Ascending aorta (tissue), 2 donors: ENCODE measurements at places on chromosomes 4 and X.

DNA sequence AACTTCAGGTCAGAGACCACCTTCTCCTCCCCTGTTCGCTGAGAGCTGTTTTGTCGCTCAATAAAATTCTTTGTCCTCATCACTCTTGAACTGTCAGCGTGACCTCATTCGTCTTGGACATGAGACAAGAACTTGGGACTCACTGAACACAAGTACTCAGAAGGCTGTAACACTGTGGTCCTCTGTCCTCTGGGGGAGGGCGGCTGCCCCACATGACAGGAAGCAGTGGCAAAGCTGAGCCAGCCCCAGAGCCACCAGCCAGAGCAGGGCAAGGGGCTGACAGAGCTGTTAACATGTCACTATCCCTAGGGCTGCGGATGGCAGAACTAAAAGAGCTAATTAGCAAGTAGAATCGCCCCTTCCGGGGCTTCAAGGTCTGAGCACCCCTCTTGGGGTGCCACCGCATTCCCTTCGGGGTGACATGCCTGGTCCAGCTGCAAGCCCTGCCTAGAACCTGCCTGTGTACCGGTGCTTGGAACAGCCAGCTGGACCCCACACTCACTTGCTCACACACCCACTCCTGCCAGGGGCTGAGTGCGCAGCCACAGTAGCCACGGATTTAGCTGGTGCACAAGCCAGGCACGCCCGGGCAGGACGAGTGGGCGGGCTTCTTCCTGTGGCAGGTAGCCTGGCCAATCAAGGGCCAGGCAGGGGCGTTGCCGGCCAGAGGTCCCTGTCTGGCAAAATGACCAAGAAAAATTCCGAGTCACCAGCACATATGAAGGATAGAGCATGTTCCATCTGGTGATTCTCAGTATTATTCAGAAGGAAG lies 648.6 kb upstream of the AGA start:
- H3K27ac ChIP-seq, result no peak overlapping the region
- H3K36me3 ChIP-seq, result no peaks in the 10 kb centered on the region
- no peaks in the 10 kb centered on the region for H3K4me1 ChIP-seq
- H3K4me3 ChIP-seq, result no peak overlapping the region
- no peaks in the 10 kb centered on the region for H3K27me3 ChIP-seq

- H3K27me3 ChIP-seq, result no peaks in the 10 kb centered on the region
- H3K4me1 ChIP-seq, result no peaks in the 10 kb centered on the region
- no peak overlapping the region for H3K4me3 ChIP-seq
- no peak for DNase-seq
- H3K36me3 ChIP-seq, result no peaks in the 10 kb centered on the region
- no peak overlapping the region for H3K27ac ChIP-seq
Measured at GRCh38 chrX:7960246-7960645, 33.0 kb upstream of the PNPLA4 start.

DNA sequence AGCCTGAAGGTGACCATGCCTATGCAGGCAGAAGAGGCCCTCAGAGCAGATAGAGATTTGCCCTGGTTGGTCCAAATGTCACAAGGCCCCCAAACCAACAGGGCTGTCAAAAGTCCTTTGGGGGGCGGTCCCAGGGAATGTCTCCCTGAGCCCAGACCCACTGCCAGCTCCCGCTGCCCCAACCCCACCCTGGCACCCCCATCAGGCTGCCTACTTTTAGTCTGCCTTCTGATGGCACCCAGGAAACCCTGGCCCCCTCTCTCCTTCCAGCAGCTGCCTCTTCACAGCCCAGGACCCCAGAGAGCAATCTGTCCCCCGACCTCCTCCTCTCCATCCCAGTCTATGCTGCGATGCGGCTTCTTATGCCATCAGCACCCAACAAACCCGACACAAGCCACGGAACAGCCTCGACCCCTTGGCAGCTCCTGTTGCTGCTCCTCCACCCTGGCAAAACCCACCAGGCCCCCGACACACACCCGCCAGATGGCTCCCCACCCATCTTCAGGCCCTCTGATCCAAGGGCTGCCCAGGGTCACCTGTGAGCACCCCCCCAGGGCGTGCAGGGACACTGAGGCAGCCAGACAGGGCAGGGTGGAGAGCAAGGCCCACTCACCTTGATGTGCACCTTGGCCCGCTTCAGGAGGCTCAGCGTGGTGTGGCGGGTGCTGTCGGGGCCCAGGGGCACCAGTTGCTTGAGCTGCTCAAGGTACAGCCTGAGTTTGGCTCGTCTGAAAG lies 9.9 kb downstream of the MXD4 start:
- H3K36me3 ChIP-seq, result peaks cover 76% of the 10 kb centered on the region
- H3K27me3 ChIP-seq, result no peaks in the 10 kb centered on the region
- H3K4me1 ChIP-seq, result peaks cover 14% of the 10 kb centered on the region

DNA sequence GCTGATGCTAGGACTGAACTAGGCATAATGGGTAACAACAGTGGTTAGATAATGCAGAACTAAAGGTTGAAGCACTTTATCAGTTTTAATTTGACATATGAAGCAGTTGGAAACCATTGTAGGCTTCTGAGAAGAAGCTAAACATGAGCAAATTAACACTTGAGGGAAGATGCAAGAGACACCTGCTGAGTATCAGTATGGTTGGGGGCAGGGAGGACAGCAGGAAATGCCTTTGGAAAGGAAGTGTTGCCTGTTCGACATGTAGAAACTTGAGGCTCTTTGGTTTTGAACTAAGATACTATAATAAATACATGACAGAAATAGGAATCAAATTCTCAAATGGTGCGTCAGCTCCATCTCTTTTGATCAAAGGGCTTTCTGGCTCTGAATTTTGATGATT lies 115.6 kb downstream of the FHIP1A start:
- no peaks in the 10 kb centered on the region for H3K4me1 ChIP-seq
- no peak for DNase-seq
- no peaks in the 10 kb centered on the region for H3K27me3 ChIP-seq
- no peak overlapping the region for H3K4me3 ChIP-seq

- no peaks in the 10 kb centered on the region for H3K36me3 ChIP-seq
- no peak for DNase-seq
- no peak overlapping the region for H3K4me3 ChIP-seq
- H3K27ac ChIP-seq, result no peak overlapping the region
Measured at GRCh38 chrX:153639177-153640044, 7.6 kb upstream of the DUSP9 start.

DNA sequence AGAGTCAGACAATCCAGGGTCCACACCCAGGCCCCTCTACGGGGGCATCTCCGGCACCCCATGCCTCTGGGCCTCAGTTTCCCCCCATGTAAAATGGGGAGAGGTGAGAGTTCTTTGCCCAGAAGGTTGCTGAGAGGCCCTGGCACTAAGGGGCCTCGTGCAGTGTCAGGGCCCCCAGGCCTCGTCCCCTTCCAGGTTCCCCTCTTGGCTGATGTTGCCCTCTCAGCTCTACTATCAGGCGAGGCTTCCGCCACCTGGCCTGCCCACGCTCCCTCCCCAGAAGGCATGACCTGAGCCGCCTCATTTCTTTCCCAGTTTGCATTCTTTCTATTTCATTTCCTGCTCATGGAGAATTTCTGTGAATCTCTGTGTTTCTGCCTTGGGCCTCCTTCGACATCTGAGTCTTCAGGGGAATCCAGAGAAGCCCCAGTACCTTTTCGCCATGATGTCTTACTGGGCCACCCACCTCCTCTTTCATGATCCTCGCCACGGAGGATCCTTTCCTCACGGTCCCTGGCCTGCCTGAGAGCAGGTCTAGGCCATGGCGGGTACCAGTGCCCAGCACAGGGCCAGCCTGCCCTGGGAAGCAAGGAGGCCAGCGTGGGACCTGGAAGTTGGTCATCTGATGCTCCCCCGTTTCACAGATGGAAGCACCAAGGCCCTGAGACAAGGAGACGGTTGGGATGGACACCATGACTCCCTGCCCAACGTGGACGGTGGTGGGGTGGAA lies 21.9 kb upstream of the MRFAP1 start:
- H3K4me1 ChIP-seq, result no peaks in the 10 kb centered on the region
- DNase-seq, result no peak
- peaks cover 54% of the 10 kb centered on the region for H3K36me3 ChIP-seq
- H3K27ac ChIP-seq, result no peak overlapping the region
- H3K4me3 ChIP-seq, result no peak overlapping the region

GRCh38 chr4:137676357-137676998 lies 144.2 kb upstream of the PCDH18 start:
- no peaks in the 10 kb centered on the region for H3K36me3 ChIP-seq
- H3K27ac ChIP-seq, result no peak overlapping the region
- no peak overlapping the region for H3K4me3 ChIP-seq
- DNase-seq, result no peak

- no peak for DNase-seq
- H3K27ac ChIP-seq, result no peak overlapping the region
- no peak overlapping the region for H3K4me3 ChIP-seq
- no peaks in the 10 kb centered on the region for H3K27me3 ChIP-seq
Measured at GRCh38 chr4:16667464-16667863, 231.0 kb downstream of the LDB2 start.

DNA sequence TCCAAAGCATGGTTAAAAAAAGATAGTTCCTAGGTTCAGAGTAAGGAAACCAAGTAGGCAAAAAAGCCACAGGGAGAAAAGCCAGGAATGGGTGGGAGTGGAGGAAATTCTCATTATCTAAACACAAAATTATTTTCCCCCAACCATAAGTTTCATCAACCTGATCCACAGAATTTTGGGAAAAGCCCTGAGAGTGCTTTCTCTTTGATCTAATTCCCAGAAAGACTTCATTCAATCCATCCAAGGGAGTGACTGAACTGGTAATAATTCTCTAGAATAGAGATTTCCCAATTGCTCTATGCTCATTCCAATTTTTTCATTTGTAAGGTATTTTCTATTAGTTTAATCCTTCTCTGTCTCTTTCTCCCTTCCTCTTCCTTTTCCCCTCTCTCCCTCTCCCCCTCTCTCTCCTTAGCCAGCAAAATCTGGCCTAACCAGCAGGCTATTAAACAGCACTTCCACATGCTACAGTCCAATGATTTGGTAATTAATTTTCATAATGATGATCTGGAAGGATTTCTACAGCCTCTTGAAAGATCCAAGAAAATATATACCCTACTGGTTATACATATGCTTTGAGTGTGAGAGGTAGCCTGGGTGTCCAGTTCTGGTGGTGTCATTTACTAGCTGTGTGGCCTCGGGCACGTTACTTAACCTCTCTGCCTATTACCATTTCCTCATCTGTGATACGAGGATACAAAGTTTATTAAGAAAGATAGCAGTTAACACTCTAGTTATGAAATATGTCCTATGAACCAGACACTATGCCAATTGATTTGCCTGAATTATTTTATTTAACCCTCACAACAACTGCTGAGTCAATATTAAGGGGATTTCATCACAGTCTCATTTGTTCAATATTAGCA lies 251.5 kb upstream of the RASGEF1B start:
- H3K4me3 ChIP-seq, result no peak overlapping the region
- H3K27ac ChIP-seq, result no peak overlapping the region
- DNase-seq, result no peak
- no peaks in the 10 kb centered on the region for H3K4me1 ChIP-seq
- H3K27me3 ChIP-seq, result no peaks in the 10 kb centered on the region

GRCh38 chr4:56907489-56908205 lies at the start of gene REST:
Gene REST (plus strand): TSS chr4:56907900. CDS start chr4:56910639, 2,739 bp downstream.
- no peaks in the 10 kb centered on the region for H3K36me3 ChIP-seq
- H3K4me1 ChIP-seq, result peaks cover 12% of the 10 kb centered on the region
- no peak for DNase-seq
- peak within 1 kb of the TSS; percentile 92 for H3K4me3 ChIP-seq

GRCh38 chr4:41176340-41176739 lies 38.0 kb downstream of the APBB2 start:
- no peak overlapping the region for H3K4me3 ChIP-seq
- no peak for DNase-seq
- H3K27ac ChIP-seq, result peak overlapping the region; percentile 63
- peaks cover 37% of the 10 kb centered on the region for H3K4me1 ChIP-seq
- H3K27me3 ChIP-seq, result no peaks in the 10 kb centered on the region

DNA sequence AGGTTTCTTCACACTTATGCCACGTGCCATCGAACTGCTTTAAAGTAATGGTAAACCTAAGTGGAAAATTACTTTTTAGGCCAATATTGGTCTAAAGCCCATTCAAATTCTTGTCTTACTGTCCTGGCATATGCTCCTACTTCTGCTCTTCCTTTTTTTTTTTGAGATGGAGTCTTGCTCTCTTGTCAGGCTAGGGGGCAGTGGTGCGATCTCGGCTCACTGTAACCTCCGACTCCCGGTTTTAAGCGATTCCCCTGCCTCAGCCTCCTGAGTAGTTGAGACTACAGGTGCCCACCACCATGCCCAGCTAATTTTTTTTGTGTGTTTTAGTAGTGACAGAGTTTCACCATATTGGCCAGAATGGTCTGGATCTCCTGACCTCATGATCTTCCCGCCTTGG lies 129.0 kb upstream of the TECRL start:
- no peak overlapping the region for H3K27ac ChIP-seq
- no peaks in the 10 kb centered on the region for H3K4me1 ChIP-seq
- no peaks in the 10 kb centered on the region for H3K27me3 ChIP-seq
- H3K4me3 ChIP-seq, result no peak overlapping the region

- H3K36me3 ChIP-seq, result no peaks in the 10 kb centered on the region
- H3K4me3 ChIP-seq, result no peak overlapping the region
- H3K4me1 ChIP-seq, result peaks cover 3% of the 10 kb centered on the region
- no peak overlapping the region for H3K27ac ChIP-seq
- no peaks in the 10 kb centered on the region for H3K27me3 ChIP-seq
Measured at GRCh38 chr4:184284336-184284690, 66.6 kb upstream of the ENPP6 start.

DNA sequence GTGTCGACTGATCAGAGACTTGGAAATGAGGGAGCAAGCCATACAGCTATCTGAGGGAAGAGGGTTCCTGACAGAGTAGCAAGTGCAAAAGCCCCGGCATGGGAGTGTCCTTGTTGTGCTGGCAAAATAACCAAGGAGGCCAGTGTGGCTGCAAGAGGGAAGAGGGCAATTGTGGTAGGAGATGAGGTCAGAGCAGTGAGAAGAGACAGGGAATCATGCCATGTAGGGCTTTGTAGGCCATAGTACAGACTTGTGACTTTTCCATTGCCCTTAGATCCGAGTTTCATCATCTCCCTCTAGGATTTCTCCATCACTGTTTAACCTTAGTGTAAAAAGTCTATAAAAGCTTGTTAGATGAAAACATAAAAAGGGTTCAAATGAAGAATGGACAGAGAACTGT lies 76.2 kb downstream of the DOCK11 start:
- peaks cover 4% of the 10 kb centered on the region for H3K36me3 ChIP-seq
- no peaks in the 10 kb centered on the region for H3K27me3 ChIP-seq
- no peak overlapping the region for H3K4me3 ChIP-seq
- H3K27ac ChIP-seq, result no peak overlapping the region
- DNase-seq, result no peak
- H3K4me1 ChIP-seq, result no peaks in the 10 kb centered on the region

DNA sequence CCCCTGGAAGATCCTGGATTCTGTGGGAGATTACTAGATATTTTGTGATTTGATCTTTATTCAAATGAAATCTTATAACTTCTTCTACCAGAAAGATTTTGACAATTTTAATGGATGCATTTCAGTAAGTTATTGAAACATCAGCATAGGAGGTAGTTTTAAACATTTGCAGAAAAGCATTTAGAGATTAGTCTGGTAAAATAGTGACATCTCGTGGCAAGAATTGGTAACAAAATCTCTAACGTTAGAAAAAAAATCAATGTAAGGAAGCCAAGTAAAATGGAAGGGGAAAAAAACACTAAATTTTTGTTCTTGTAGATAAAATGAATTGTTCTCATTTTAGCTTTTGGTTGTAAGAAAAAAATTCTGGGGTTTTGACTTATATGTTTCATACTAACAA lies 73.3 kb downstream of the TASL start:
- H3K4me3 ChIP-seq, result no peak overlapping the region
- H3K36me3 ChIP-seq, result no peaks in the 10 kb centered on the region
- H3K4me1 ChIP-seq, result no peaks in the 10 kb centered on the region
- no peaks in the 10 kb centered on the region for H3K27me3 ChIP-seq
- DNase-seq, result no peak
